ENCODE measurements at places on chromosomes 11 and 22.
A peak's percentile ranks its signal among the peaks of the same experiment; 100 is the strongest.

DNA sequence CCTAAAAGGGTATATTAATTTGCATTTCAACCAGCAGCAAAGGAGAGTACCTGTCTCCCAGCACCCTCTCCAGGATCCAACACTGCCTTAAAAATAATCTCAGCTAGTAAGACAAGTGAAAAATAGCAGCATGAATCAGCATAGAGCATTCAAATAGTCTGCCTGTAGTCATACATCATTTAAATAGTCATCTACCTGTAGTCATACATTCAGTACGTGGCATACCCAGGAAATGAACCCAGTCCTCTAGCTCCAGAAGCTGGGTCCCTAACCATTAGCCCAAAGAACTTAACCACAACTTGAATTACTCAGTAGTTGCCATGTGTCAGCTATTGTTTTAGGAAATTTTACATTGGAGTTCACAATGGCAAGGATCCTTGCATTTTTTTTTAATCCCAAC is 9.3 kb downstream of the TENM4 start:
- no peak for DNase-seq

DNA sequence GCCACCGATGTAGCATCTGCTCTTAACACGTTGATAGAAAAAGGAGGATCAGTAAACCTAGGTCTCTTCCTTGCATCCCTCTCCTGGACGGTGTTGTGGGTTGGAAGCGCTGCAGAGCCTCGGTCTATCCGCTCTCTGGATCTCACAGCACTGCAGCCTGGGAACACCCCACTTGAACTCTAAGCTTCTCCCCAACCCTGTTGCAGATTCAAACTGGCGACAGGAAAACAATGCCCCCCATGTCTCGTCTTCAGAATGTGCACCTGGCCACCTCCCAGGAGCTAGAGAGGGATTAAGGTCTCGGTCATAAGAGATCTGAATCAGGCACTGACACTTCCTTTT is 454 bp downstream of the TMEM218 start:
- no peak for DNase-seq

GRCh38 chr11:104198576-104198975 is 34.6 kb upstream of the PDGFD start:
- DNase-seq = peak; percentile 9

DNA sequence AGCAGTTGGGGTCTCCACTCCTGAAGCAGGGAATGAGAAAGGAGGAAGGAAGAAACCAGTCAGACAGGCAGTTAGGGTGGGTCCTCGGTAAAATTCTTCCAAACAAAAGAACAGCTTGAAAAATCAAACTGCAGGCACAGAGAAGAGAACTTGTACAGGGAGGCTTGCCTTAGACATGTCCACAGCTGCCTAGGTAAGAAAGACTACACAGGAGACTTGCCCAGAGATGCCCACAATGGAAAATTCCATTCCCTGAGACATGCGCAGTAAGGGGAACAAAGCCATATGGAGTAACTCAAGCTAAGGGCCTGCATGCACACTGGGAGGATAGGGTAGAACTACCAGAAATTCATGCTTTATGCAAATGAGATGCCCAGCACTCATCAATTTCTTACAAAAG is 9.8 kb downstream of the KCNJ11 start:
- DNase-seq = no peak

- no peak for DNase-seq
These were observed 25.3 kb downstream of the PDHX start for GRCh38 chr11:34941688-34942087.

DNA sequence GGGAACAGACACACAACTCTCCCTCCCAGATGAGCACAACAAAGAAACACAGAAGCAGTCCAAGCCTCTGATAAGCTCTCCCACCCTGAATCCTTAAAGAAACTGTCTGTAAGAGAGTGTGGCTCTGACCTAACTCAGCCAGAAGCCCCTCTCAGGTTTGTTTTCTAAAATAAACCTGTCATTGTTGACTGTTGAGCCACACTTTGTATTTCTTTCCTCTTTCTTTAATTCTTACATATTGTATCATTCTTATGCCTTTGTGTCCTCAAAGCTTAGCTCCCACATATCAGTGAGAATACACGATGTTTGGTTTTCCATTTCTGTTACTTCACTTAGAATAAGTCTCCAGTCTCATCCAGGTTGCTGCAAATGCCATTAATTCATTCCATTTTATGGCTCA is 7.8 kb upstream of the OR8D2 start:
- DNase-seq = no peak

DNA sequence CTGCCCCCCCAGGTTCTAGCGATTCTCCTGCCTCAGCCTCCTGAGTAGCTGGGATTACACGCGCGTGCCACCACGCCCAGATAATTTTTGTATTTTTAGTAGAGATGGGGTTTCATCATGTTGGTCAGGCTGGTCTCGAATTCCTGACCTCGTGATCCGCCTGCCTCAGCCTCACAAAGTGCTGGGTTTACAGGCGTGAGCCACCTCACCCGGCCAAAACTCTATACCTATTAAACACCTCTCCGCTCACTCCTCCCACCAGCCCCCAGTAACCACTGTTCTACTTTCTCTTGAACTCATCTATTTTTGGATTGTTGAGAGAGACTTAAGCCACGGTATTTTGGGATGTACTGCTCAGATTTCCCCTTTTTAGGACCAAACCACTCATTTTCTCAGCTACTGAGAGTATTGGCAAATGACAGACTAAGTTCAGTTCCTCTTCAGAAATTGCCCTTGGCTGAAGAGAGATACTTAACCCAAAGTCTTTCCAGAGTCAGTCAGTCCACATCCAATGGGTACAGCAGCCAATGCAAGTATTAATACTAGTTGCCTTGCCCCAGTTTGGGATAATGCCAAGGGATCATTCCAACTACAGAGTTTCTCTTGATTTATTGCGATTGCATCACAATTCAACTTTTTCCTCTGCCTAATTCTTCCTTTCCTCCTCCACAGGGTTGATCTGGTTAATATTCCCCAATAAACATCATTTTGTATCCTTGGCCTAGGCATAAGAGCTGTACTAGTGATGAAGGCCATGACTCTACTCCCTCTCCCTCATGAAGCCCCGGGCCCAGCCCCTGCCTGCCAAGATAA is 36.8 kb upstream of the CSTF3 start:
- peak; percentile 82 for DNase-seq

DNA sequence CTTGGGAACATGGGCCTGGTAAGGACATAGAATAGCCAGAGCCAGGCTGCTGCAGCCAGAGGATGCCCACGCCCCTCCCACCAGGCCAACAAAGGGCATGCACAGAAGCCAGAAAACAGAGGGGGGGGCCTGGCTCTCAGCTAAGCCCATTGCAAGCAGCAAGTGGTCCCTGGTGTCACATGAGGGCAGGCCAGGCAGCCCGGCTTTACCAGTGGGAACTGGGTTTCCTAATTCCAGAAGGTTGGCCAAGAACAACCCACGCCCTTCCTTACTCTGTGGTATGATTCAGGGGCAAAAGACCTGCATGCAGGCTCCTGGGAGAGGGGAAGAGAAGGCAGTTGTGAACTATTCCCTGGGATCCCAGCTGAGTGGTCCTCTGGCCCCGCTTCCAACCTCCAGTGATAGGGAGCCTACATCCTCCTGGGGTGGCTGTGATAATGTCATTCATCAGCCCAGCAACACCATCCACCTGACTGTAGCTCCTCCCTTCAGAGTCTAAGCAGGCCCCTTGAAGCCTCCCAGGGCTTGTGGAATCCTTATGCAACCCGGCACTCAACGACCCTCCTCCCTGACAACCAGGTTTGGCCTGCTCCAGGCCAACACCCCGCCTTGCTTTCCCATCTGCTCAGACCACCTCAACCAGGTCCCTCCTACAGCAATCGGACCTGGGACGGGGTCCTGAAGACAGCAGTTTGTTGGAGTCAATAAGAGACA is 62.1 kb upstream of the LMO1 start:
- peak; percentile 46 for DNase-seq

DNA sequence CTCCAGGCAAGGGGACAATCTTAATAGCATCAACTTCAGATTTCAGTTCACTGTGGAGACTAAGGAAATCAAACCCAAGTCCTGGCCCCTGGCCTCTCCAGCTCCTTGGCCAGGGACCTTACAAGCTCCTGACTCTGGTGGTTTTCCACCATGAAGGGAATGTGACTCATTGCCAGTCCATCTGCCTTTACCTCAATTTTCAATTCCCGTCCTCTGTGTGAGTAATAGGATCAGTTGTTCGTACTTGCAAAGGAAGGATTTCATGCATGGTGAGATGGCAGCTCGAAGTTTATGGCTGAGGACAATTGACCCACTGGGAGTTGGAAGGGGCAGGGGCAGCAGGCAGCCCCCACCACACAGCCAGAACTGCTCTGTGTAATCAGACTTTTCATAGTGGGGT is 42.5 kb downstream of the INSC start:
- no peak for DNase-seq

DNA sequence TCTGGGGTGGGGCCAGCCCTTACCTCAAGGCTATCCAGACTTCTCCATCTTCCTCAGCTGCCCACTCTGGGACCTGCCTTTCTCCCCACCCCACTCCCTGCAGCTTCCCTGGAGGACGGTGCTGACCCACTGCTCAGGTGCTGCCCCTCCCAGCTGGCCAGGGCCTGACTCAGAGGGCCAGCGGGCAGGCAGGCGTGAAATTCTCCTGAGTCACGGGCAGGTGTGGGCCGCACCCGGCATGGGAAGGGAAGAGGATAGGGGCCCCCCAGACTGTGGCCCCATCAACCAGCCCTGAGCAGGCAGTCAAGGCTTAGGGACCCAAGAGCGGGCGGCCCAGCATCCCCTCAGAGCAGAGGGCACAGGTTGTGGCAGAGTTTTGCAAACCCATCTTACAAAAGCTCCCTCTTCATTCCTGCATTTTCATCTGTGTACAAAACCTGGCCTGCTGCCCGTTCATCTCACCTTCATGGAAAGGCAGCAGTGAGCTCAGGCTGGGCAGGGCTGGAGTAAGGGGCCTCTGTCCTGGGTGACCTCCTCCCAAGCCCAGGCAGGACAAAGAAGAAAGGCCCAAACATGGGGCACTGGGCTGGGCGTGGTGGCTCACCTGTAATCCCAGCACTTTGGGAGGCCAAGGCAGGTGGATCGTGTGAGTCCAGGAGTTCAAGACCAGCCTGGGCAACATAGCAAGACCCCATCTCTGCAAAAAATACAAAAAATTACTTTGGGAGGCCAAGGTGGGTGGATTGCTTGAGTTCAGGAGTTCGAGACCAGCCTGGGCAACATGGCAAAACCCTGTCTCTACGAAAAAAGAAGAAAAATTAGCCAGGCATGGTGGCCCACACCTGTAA is 6.1 kb downstream of the RHOD start:
- DNase-seq = no peak

GRCh38 chr22:49271831-49272230 is 555.8 kb downstream of the BRD1 start:
- DNase-seq = no peak

- no peak for DNase-seq
These were observed 29.9 kb downstream of the KCNQ1OT1 start for GRCh38 chr11:2669634-2670469.

GRCh38 chr22:20571531-20572007 is 64.2 kb downstream of the MED15 start:
- no peak for DNase-seq

DNA sequence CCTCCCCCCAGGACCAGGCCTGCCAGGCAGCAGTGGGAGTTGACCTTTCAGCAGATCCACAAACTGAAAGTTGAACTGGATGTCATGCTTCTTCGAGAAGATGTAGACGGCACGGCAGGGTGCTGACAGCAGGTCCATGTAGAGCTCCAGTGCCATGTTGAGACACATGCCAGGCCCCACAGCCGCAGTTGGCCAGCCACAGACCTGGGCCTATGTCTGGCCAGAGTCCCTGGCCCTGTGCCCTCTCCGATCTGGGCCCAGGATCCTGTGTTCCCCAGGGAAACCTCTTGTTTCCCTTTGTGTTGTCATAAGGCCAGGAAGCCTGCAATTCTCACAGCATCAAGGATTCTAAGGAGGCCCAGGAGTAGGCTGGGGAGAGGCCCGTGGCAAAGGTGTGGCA is at the start of gene GSTT4:
GSTT4 (minus strand) TSS at position 253 of the 400 bp plus-strand sequence; CDS start at position 156, 97 bp downstream.
- no peak for DNase-seq

GRCh38 chr11:102177974-102178631 is 67.9 kb downstream of the YAP1 start:
- peak; percentile 79 for DNase-seq

DNA sequence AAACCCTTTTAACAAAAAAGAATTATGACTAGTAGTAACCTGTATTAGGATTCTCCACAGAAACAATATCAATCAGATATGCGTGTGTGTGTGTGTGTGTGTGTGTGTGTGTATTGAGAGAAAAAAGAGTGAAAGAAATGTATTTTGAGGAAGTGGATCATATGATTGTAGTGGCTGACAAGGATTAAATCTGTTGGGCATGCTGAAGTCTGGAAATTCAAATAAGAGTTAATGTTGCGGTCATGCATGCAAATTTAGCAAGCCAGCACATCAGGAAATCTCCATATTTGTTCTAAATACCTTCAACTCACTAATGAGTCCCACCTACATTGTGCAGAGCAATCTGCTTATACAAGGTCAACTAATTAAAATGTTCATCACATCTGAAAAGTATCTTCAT is 46.8 kb upstream of the IGLL5 start:
- peak; percentile 54 for DNase-seq

DNA sequence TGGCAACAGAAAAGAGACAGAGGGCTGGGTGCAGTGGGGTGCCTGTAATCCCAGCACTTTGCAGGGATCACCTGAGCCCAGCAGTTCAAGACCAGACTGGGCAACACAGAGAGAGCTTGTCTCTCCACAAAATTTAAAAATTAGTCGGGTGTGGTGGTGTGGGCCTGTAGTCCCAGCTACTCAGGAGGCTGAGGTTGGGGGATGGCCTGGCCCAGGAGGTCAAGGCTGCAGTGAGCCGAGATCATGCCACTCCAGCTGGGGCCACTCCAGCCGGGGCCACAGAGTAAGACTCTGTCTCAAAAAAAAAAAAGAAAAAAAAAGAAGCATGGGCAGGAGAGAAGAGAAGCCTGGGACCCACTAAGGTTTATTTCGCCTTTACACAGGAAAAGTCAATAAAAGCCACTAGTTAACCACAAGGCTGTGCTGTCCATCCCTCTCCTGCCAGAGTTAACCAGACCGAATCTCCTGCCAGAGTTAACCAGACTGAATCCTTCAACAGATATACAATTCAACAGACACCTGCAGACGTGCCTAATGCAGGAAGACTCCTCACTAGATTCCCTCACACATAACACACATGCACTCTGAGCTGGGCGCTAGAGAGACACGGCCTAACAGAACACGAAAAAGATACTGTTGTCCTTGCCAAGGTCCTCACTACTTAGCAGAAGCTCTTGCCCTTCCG is 29.8 kb downstream of the MICAL3 start:
- DNase-seq = no peak

GRCh38 chr22:20009018-20009491 is 7.6 kb downstream of the ARVCF start:
- no peak for DNase-seq

GRCh38 chr11:9732453-9732852 is 68.6 kb downstream of the SWAP70 start:
- no peak for DNase-seq

- DNase-seq = no peak
These were observed 63.0 kb downstream of the PPFIBP2 start for GRCh38 chr11:7576726-7577290.

Measured in inflammatory macrophage treated with lipopolysaccharide for 1 hour (primary cell).